ENCODE measurements at places on chromosomes 6 and 20. TPM values are rescaled to one million over a fixed set of nuclear protein-coding genes. Genes with fewer than 3 reads are reported as not detected.

The BHLHE23 gene
- polyA plus RNA-seq, result not detected

The FAXC gene
- not detected for polyA plus RNA-seq

The MUC21 gene
- polyA plus RNA-seq, result not detected

The OR2J3 gene
- not detected for polyA plus RNA-seq

The FKBP1A gene
- 194 TPM for polyA plus RNA-seq

DNA sequence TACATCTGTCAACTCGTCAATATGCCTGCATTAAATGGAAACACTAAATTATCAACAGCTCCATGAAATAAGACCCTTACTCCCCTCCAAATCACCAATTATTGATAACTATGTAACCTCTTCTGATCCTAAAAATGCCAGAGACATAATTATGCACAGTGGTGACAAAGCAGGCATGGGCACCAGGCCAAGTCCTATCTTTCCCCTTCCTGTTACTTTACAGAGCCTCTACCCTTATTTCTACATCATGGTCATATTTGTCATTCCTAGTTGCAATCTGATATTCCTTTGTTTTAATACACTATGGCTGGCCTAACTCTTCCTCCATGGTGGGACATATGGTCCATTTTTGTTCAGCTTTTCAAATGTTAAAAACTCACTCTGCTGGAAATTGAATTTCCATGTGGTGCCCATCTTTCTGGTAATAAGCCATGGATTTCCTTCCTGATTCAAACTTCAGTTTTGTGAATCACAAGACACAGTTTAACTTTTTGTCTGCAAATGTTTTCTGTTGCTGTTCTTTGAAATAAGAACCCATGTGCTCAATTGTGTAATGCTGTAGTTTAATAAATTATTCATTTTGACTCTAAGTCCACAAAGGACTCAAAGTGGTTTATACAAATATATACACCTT is 41.8 kb upstream of the ARFGEF2 start:
- DNase-seq, result peak; percentile 66

- DNase-seq, result no peak
These were observed 1.1 kb downstream of the FAM184A start for GRCh38 chr6:119077391-119077642.

DNA sequence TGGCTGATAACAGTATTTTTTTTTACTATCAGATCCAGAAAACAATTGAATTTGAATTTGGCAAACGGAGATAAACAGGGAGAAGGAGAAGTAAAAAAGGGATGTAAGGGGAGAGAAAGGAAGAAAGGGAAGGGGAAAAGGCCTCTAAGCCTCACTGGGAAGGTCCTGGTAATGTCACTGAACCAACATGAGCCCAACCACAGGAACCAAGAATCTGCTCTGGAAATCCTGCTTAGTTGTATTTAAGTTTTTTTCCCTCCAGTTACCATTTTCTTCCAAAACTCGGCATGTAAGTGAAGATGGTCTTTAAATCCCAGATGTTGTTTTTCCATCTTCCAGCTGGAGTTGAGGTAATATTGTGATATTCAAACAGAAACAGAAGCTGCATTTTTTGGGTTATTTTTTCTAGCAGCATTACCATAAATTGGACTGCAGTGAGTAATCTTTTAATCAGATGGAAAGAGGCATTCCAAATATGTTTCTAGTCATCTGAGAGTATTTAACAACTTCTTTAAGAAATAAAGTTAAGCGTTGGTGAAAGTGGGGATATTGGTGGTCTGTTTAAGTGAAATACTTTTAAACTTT is 91.1 kb downstream of the TXNDC5 start:
- no peak for DNase-seq

- DNase-seq, result peak; percentile 3
These were observed at the start of gene OPRM1 for GRCh38 chr6:154039231-154039842. Gene OPRM1 (plus strand): TSS chr6:154039240. CDS start chr6:154039545, 305 bp downstream.

- DNase-seq, result no peak
These were observed 713.7 kb upstream of the EPHA7 start for GRCh38 chr6:94133106-94133505.

GRCh38 chr6:46381057-46381456 is 110.2 kb downstream of the RCAN2 start:
- no peak for DNase-seq

DNA sequence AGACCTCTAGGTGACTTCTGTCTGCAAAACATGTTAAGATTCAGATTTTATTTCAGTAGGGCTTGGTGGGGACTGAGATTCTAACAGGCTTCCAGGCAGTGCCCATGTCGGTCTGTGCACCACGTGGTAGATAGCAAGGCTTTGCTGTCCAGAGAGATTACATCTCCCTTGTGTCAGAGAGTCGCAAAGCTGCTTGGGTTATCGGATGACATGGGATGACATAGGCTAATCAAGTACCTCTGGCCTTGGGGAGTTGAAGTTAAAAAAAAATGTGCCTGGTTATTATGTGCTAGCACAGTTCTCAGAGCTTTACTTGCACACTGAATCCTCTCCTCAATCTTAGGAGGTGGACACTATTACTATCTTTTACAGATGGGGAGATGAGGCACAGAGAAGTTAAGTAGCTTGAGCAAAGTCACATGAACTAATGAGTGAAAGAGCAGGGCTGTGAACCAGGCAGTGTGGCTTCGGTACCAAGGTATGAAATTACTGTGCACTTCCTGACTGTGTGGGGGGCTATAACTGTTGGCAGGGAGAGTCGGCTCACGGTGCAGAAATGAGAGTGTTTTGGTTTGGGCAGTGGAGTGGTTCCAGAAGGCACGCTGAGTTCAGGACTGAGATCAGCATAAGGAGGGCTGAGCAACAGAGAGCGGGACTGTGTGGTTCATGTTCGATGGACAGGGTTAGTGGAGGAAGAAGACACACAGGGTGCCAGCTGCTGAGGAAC is 41.1 kb downstream of the FARS2 start:
- DNase-seq, result no peak

DNA sequence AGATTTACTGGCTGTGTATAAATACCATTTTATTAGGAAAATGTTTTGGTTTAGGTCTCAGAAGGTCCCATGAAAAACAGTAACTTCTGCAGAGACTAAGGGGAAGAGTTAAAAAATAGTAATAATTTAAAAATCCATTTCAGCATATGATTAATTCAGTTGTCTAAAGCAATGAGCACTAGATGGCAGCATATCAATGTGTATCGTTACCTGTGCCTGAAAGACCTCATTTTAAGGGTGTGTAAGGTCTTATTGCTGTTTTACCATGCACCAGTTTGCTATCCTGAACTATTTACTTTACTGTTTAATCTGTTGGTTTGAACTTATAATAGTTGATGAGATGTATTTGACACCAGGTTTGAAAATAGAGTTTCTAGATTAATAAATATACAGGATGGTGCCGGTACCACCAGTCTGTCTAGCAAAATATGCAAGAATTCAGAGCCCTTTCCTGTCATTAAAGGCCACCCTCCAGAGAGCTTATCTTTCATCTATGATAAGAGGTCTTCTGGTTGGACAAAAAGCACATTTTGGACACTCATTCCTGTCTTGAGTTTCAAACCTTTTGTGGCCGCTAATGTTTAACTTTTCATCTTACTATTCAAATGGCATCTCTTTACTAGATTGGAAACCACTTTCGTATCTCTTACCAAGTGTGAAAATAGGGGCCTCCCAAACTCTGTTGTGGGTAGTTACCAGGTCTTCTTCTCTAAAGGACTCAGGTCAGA is 8.9 kb upstream of the AHI1 start:
- peak; percentile 28 for DNase-seq

- no peak for DNase-seq
These were observed 109.4 kb upstream of the EMILIN3 start for GRCh38 chr20:41476013-41476441.

- DNase-seq, result no peak
These were observed 529.5 kb downstream of the PRKN start for GRCh38 chr6:162198076-162198475.

- no peak for DNase-seq
These were observed 75.3 kb downstream of the ERMARD start for GRCh38 chr6:169826697-169827096.

GRCh38 chr20:56953048-56953586 is 313.3 kb downstream of the BMP7 start:
- DNase-seq, result no peak

- peak; percentile 17 for DNase-seq
These were observed at the start of gene PLA2G7 for GRCh38 chr6:46734867-46735719. Gene PLA2G7 (minus strand): TSS chr6:46735375. CDS start chr6:46722891, 12,484 bp downstream.

DNA sequence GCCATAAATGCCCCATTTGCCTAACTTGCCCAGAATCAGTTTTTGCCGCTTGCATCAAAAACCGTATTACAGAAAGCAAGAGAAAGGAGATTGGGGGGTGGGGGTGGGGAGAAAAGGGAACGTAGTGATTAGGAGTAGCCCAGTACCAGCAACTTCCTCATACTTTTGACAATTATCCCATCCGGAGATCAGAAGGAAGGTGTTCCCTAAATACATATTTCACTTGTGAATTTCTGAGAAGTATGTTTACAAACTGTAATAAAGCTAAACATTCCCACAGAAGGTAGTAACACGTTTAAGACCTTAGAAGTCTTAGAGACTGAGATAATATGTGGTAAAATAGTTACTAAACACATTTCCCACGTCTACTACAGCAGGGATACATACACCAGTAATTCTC is 14.5 kb downstream of the PREP start:
- DNase-seq, result no peak

DNA sequence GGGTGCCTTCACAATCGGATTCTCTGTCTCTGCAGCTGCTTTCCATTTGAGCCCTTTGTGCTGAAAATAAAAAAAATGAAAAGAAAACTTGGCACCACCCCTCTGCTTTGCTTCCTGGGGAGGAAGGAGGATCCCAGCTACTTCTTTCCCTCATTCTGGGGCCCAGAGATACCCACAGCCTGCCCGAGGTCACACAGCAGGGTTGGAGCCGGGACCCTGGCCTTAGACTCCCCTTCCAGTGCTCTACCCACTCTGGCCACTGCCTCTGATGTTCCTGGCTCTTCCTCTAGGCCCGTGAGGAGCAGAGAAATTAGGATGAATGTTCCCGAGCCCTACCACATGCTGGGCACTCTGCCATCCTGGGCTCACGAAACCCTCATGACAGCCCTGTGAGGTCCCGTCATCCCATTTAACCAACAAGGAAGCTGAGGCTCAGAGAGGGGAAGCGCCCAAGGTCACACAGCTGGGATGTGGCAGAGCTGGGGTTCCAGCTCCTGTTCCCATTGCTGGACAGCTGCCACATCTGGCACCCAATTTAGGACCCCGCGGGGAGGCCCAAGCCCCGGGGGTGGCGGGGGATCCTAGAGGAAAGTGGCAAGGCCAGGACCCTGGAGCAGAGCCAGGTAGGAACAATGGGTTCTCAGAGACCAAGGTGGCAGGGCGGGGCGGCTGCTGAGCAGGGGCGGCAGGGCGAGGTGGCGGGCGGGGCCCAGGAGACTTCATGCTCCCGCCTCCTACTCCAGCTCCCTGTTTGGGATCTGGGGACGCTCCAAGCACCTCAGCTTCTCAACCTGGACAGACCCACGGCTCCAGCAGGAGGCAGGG is 76.6 kb downstream of the CEBPB start:
- peak; percentile 76 for DNase-seq
